Body of pancreas (tissue), 4 donors: ENCODE measurements at places on chromosomes 5 and 9.

DNA sequence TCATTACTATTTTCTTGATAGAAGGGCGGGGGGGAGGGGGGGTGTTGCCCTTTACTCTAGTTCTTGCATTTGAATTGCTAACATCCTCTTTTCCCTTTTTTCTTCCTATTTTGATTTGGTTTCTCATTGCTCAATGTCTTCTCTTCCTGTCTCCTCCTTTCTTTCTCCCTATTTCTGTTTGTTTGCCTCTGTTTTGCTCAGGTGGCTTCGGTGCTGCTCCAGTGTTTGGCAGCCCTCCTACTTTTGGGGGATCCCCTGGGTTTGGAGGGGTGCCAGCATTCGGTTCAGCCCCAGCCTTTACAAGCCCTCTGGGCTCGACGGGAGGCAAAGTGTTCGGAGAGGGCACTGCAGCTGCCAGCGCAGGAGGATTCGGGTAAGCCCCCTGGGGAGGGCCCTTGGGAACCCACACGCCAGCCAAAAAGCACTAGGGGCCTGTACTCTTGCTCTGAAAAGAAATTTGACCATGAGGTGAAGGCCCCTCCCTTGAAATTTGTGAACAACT is 48.3 kb downstream of the FAM78A start:
- DNase-seq: no peak

DNA sequence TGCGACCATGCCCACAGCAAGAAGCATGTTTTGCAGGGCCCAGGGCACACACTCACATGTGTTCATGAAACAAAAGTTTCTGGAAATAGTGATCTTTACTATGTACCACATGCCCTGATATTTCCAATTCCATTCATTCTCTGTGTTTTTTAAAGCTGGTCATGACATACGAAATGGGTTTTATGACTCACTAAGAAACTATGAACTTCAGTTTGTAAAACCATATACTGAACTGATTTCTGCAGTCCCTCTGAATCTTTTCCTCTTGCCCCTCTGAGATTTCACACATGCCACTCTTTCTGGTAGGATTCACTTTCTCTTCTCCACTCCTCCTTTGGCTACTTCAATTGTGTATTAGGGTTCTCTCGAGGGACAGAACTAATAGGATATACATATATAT is 416.1 kb upstream of the TRPC7 start:
- DNase-seq: no peak

DNA sequence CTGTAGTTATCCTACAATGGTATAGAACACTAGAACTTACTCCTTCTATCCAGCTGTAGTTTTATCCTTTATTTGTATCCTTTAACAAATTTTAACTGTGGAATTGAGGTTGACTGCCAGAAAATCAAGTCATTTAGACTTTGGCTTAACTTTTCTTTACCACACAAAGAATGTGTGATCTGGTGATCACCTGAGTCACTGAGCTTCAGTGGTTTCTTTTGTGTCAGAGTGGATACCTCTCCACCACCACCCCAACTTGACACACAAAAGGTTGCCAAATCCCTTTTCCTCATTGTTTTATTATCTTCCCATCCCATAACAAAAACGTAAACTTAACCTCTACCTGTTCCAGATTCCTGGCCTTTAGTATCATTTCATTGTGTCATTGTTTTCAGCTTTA is 5.5 kb downstream of the OTULIN start:
- DNase-seq: no peak

- peak; percentile 17 for DNase-seq
Observed at GRCh38 chr5:10892147-10892910, 131.3 kb upstream of the DAP start.

GRCh38 chr9:90801241-90801972 is at the start of gene SYK:
Gene SYK, plus strand, starts transcription at chr9:90801819. Its CDS starts 42,080 bp downstream, at chr9:90843899.
- peak; percentile 81 for DNase-seq

DNA sequence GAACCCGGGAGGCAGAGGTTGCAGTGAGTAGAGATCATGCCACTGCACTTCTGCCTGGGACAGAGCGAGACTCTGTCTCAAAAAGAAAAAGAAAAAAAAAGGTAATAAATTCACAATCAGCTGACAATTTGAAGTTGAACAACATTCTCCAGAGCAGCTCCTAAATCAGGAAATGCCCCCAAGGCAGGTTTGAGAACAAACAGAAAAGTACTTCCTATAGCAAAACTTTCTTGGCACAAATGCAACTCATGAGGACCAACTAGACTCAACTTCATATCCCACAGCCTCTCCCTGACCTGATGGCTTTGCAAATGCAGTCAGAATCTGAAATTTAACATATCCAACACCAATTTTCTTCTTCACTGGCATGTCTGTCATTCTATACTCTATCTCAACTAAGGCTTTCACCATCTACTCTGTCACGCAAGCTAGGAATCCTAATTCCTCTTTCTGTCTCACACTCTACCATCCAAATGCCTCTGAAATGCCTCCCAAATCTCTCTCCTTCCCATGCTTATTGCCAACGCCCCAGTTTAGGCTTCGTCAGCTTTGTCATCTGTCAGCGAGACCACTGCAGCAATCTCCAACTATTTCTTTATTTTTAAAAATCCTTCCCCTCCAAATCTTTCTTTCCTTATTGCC is 113.3 kb downstream of the MAPKAP1 start:
- no peak for DNase-seq

DNA sequence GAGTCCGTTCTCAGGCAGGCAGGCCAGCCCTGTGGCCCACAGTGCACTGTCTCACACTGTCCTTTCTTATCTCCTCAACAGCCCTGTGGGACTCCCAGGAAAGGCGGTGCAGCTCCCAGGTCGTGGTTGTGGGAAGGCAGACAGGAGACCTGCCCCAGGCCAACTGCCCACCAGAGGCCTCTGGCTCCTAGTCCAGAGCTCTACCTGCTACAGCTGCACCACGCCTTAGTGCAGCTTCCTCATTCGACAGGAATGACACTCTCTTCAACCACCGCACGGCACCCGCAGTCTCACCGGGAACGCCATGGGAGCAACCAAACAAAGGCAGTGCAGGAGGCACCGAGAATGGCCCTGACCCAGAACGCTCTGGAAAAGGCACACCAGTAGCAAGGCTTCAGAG is 25.3 kb downstream of the CAMSAP1 start:
- DNase-seq: no peak

GRCh38 chr5:147441191-147441695 is 68.6 kb downstream of the DPYSL3 start:
- DNase-seq: no peak

DNA sequence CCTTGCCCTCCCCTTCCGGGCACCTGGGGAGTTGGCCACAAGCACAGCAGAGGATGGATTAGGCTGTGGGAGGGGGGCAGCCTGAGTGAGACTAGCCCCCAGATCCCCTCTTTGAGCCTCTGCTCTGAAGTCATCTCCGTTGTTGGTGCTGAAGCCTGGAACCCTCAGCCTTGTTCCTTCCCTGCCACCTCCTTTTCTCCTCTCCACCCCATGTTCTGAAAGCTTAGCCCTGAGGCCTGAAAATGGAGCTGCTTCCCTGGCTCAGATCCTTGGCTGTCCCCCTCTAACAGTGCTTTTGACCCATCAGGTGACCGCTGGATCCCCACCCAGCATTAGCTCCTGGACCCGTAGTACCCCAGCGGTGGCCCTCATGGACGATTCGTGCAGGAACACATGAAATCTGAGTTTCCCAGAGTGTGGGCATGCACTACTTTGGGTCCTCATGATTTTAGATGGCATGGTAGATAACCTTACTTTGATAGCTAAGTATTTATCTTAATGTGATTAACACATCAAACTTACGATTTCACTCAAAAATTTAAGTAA is 21.6 kb upstream of the ANGPTL2 start:
- no peak for DNase-seq

DNA sequence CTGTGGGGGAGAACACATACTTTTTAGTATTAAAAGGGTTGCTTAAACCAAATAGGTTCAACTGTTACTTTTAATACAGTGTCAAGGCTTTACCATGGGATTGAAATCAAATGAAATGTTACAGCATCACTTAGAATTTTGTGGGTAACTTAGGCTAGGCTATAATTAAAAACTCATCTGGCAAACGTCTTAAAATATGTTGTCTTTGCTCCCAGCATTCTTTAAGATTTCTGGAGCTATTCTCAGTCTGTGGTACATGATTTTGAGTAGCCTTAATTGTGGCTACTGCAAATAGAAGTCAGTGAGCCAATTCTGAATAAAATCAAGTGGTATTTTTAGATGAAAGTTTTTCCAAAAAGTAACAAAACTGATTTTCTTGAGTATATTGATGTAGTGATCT is 30.7 kb downstream of the UHRF2 start:
- no peak for DNase-seq

- DNase-seq: no peak
Observed at GRCh38 chr9:88197781-88198340, 59.6 kb upstream of the SPATA31C2 start.

DNA sequence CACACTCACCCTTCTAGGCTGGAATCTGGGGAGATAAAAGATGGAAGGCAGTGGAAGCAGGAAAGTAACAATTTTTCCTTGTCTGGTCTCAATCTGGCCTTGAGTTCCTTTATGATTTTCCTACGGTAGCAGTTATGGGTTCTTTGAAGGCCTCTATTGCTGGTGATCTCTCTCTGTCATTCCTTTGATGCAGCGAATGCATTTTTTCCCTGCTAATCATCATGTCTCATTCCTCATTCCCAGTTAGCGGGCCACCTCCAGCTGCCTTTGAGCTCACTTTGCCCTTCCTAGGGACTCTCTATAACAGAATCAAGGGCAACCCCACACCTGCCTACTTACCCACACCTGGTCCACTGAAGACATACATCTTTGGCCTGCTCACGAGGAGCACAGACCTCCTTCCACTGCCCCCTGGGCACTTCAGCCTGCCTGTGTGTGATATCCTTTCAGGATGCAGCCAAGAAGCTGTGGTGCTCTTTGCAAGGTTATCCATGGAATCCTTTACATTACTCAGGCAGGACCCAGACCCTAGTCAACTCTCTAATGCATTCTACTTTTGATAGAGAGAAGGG is 191.7 kb downstream of the DRD1 start:
- DNase-seq: no peak

- DNase-seq: peak; percentile 69
Observed at GRCh38 chr9:128420060-128420650, 502 bp upstream of the CERCAM start.

DNA sequence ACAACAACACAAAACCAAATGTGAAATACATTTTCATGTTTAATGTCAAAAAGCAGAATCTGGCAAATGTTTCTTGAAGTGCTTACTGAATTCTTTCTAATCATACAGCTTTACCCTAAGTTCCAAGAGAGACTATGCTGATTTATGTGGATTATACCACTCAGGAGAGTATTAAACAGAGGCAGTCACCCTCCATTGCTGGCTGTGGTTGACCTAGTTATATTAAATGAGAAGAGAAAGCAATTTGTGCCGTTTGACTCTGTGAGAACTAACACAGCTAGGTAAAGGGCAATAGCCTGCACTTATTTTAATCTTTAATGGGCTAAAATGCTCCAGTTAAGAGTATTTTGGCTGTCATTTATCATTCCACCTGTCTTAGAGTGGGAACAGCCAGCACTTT is 62.6 kb downstream of the ELL2 start:
- DNase-seq: no peak

DNA sequence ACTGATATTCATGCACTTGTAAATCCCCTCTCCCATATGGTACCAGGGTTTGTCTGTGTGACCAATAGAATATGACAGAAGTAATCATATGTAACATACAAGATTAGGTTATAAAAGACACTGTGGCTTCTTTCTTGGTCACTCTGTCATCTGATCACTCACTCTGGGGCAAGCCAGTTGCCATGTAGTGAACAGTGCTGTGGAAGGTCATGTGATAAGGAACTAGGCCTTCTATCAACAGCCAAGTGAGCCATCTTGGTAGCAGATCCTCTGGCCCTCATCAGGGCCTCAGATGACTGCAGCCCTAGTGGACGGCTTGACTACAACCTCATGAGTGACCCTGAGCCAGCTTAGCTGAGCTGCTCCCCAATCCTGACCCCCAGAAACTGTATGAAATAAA is 30.0 kb upstream of the MATR3 start:
- no peak for DNase-seq
